ENCODE measurements at places on chromosomes 5 and 9.
A peak's percentile ranks its signal among the peaks of the same experiment; 100 is the strongest.

DNA sequence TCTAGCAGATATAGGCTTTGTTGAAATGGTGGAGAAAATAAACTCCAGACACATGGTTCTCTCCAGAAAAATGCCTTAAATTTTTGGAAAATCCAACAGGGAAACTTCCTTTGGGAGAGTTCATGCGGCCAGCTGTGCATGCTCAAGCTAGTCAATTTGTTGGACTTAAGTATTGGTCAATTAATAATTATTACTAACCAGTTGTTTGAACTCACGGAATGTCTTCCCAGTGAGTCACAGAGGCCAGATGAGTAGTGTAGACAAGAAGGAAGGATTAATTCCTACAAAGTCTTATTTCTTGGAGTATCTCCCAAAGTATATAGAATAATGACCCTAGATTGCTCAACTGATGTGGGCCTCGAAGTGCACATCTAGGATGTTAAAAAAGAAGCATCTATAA, 103.6 kb downstream of the MACIR start:
- H3K4me3 ChIP-seq: no peak overlapping the region
- H3K36me3 ChIP-seq: no peaks in the 10 kb centered on the region
- DNase-seq: no peak
- no peaks in the 10 kb centered on the region for H3K27me3 ChIP-seq
- no peaks in the 10 kb centered on the region for H3K4me1 ChIP-seq
- H3K27ac ChIP-seq: no peak overlapping the region

- H3K4me1 ChIP-seq: peaks cover 10% of the 10 kb centered on the region
- peak overlapping the region; percentile 79 for H3K27ac ChIP-seq
- H3K27me3 ChIP-seq: no peaks in the 10 kb centered on the region
- H3K4me3 ChIP-seq: peak overlapping the region; percentile 31
Observed at GRCh38 chr9:120856700-120857099, 14.0 kb upstream of the PSMD5 start.

DNA sequence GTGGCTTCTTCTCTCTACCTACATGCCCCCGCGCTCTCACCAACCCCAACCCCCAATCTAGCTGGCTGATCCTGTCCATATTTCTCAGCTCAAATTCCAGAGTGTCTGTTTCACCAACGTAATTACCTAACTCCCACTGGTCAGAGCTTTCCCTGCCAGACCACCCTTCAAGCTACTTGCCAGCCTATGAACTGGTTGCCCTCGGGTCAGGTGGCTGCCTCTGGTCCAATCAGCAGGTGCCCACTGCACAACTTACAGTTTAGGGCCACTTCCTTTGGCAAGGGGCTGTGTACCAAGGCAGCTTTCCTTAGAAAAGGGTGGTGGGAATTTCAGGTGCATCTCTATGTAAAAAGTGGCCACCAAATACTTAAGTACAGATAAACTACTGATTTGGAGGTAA, 92.2 kb upstream of the SLC30A5 start:
- no peak overlapping the region for H3K27ac ChIP-seq
- H3K36me3 ChIP-seq: no peaks in the 10 kb centered on the region
- no peak for DNase-seq
- H3K4me3 ChIP-seq: no peak overlapping the region
- H3K27me3 ChIP-seq: peaks cover 43% of the 10 kb centered on the region

- peaks cover under 1% of the 10 kb centered on the region for H3K36me3 ChIP-seq
- H3K4me3 ChIP-seq: no peak overlapping the region
- no peak overlapping the region for H3K27ac ChIP-seq
- H3K27me3 ChIP-seq: peaks cover 10% of the 10 kb centered on the region
- no peak for DNase-seq
Observed at GRCh38 chr5:52684051-52684450, 103.7 kb upstream of the ITGA1 start.

- no peak overlapping the region for H3K4me3 ChIP-seq
- no peaks in the 10 kb centered on the region for H3K4me1 ChIP-seq
- H3K27ac ChIP-seq: no peak overlapping the region
- no peak for DNase-seq
- H3K27me3 ChIP-seq: peaks cover 32% of the 10 kb centered on the region
Observed at GRCh38 chr9:87213948-87214347, 266.6 kb upstream of the GAS1 start.

GRCh38 chr5:173281910-173282309, 46.3 kb downstream of the STC2 start:
- peaks cover 4% of the 10 kb centered on the region for H3K4me1 ChIP-seq
- H3K27ac ChIP-seq: no peak overlapping the region
- H3K36me3 ChIP-seq: peaks cover 7% of the 10 kb centered on the region
- DNase-seq: no peak

DNA sequence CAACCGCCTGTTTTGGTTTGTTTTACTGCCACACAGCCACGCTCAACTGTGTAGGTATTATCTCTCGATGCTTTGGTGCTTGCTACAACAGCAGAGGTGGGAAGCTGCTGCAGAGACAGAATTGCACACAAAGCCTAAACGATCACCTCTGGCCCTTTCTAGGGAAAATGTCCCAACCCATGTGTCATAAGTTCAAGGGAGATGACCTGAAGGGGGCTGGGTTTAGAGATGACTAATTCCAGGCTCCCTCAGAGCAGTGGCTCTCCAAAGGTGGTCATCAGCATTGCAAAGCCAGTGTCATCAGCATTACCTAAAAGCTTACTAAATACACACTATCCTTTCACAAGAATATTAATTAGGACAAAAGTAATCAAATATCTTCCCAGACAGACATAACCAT, 10.9 kb downstream of the ZNF622 start:
- H3K27me3 ChIP-seq: no peaks in the 10 kb centered on the region
- H3K27ac ChIP-seq: no peak overlapping the region
- peaks cover 31% of the 10 kb centered on the region for H3K4me1 ChIP-seq
- no peak overlapping the region for H3K4me3 ChIP-seq
- DNase-seq: no peak

DNA sequence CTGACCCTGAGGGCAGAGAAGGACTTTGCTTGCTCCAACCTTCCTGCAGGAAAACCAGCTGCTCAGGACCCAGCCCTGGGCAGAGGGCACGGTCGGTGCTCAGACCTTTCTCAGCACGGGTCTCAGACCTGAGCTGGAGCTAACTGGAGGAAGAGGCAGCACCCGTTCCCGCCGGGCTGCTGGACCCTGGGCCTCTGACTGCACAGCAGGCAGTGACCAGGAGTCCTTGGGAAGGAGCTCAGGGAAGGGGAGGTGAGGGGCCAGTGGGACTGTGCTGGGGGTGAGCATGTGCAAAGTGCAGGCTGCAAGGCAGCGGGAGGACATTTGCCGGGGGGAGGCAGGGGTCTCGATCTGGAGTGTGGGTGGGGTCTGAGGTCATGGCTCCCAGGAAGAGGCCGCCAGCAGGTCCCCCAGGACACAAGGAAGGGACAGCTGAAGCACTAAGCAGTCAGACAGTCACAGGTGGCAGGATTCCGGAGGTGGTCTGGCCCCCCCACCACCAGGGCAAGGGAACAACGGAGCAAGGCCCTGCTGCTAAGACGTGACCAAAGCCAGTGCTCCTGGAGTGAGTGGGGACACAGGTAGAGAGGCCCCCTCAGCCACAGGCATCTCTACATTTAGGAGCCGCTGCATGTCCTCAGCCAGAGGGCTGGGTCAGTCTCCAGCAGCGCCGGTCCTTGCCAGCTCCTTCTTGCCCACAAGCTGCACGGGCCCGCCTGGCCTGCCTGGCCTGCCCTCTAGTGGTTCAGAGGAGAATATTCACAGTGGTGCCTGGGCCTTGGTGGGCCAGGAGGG, 4.8 kb upstream of the DPM2 start:
- no peaks in the 10 kb centered on the region for H3K27me3 ChIP-seq
- H3K27ac ChIP-seq: peak overlapping the region; percentile 67
- DNase-seq: no peak
- peaks cover 23% of the 10 kb centered on the region for H3K4me1 ChIP-seq
- H3K36me3 ChIP-seq: peaks cover 2% of the 10 kb centered on the region
- H3K4me3 ChIP-seq: peak overlapping the region; percentile 25

- H3K36me3 ChIP-seq: peaks cover 7% of the 10 kb centered on the region
- no peaks in the 10 kb centered on the region for H3K27me3 ChIP-seq
- H3K4me1 ChIP-seq: peaks cover 15% of the 10 kb centered on the region
- no peak for DNase-seq
Observed at GRCh38 chr5:87184605-87185004, 83.1 kb upstream of the RASA1 start.

GRCh38 chr5:131406975-131407638, 143.3 kb downstream of the CDC42SE2 start:
- peaks cover 11% of the 10 kb centered on the region for H3K4me1 ChIP-seq
- no peaks in the 10 kb centered on the region for H3K27me3 ChIP-seq
- DNase-seq: no peak
- peak overlapping the region; percentile 90 for H3K27ac ChIP-seq

- H3K4me3 ChIP-seq: no peak overlapping the region
- H3K4me1 ChIP-seq: peaks cover 22% of the 10 kb centered on the region
- no peak overlapping the region for H3K27ac ChIP-seq
- no peak for DNase-seq
- H3K36me3 ChIP-seq: no peaks in the 10 kb centered on the region
Observed at GRCh38 chr5:81728301-81728700, 22.6 kb downstream of the SSBP2 start.
